ENCODE measurements at places on chromosomes 3 and 15.

DNA sequence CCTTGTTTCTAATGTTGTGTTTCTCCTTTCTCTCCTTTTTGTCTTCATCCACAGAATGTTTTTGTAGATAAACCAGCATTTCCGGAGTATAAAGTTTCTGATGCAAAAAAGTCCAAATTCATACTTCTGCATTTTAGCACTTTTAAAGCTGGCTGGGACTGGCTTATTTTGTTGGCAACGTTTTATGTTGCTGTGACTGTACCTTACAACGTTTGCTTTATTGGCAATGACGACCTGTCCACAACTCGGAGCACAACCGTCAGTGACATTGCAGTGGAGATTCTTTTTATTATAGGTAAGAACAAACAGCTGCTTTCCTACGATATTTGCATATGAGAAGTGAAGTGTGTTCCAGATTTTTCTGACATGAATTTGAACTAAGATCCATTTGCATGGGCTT lies 199.4 kb downstream of the KCNH8 start:
- no peaks in the 10 kb centered on the region for H3K27me3 ChIP-seq
- no peak for DNase-seq
- H3K4me1 ChIP-seq: no peaks in the 10 kb centered on the region
- no peak overlapping the region for H3K27ac ChIP-seq
- H3K4me3 ChIP-seq: no peak overlapping the region

- no peaks in the 10 kb centered on the region for H3K27me3 ChIP-seq
- no peak overlapping the region for H3K27ac ChIP-seq
- DNase-seq: no peak
- H3K4me1 ChIP-seq: no peaks in the 10 kb centered on the region
- H3K4me3 ChIP-seq: no peak overlapping the region
- H3K36me3 ChIP-seq: no peaks in the 10 kb centered on the region
Measured at GRCh38 chr3:156837115-156837514, 11.0 kb downstream of the LEKR1 start.

DNA sequence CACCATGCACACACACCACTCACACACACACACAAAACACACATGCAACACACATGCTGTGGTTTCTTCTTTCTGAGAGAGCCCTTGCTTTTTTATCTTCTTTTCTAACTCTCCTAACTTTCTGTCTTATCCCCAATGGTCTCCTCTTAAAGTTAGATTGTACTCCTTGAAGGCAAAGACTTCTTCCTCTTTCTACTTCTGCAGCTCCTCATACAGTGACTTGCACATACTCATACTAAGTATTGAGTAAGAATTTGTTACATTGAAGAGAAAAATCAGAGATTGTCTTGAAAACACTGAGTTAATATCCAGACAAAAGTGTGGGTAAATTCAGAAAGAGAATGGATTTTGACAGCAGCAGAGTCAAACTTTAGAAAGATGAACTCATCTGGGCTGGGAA lies 64.4 kb downstream of the GTPBP8 start:
- no peaks in the 10 kb centered on the region for H3K36me3 ChIP-seq
- no peak for DNase-seq
- H3K4me1 ChIP-seq: peaks cover 7% of the 10 kb centered on the region
- no peak overlapping the region for H3K27ac ChIP-seq
- no peaks in the 10 kb centered on the region for H3K27me3 ChIP-seq
- no peak overlapping the region for H3K4me3 ChIP-seq

DNA sequence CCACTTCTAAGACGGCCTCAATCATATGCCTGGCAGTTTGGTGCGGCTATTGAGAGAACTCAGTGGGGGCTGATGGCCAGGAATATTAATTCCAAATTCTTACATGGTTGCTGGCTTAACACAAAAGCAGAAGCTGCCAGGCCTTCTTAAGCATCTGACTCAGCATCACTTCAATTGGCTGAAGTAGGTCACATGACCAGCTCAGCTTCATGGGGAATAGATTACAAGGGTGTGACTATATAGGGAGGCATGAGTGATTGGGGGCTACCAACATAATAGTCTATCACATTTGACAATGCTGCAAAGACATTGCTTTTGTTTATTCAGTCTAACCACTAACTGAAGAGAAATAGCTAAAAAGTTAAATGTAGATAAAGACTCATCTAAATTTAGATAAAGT lies 101.6 kb upstream of the ANKRD28 start:
- no peak overlapping the region for H3K27ac ChIP-seq
- H3K27me3 ChIP-seq: no peaks in the 10 kb centered on the region
- H3K4me3 ChIP-seq: no peak overlapping the region
- H3K36me3 ChIP-seq: no peaks in the 10 kb centered on the region

DNA sequence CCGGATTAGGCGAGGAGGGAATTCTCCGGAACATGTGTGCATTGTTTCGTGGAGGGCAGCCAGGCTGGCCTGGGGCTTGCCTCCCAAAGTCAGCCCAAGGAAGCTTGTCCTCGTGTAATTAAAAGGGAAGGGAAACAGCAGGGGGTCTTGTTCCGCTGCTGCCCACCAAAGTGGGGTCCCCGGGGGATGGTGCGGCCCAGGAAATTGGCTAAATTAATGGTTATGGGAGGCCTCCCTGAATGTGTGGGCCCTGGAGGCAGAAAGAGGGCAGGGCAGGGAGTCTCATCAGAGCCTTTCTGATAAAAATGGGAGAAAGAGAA lies 118.1 kb downstream of the OPA1 start:
- no peak for DNase-seq
- no peaks in the 10 kb centered on the region for H3K36me3 ChIP-seq

All from T-cell (primary cell).